A673 (cell line): ENCODE measurements at places on chromosomes 5 and 9. TPM values are rescaled to one million over a fixed set of nuclear protein-coding genes. Genes with fewer than 3 reads are reported as not detected.

Gene NPR3
- 5.3 and 6.0 TPM in 2 replicates for total RNA-seq

Gene GPX3
- total RNA-seq = 0.19 and 0.24 TPM in 2 replicates

Gene CDH10
- 1.2 and 1.4 TPM in 2 replicates for total RNA-seq

Gene FOXD4L4
- total RNA-seq = 0.17 TPM in 1 of 2 replicates, not detected in the other

Gene WWC1
- 8.2 and 8.8 TPM in 2 replicates for total RNA-seq

Gene SLC6A7
- total RNA-seq = not detected in 2 replicates

Gene WASHC1
- total RNA-seq = 21.1 TPM in 2 replicates

Gene FNIP1
- total RNA-seq = 19.0 and 22.9 TPM in 2 replicates

Gene CTSL
- 17.0 and 21.0 TPM in 2 replicates for total RNA-seq

DNA sequence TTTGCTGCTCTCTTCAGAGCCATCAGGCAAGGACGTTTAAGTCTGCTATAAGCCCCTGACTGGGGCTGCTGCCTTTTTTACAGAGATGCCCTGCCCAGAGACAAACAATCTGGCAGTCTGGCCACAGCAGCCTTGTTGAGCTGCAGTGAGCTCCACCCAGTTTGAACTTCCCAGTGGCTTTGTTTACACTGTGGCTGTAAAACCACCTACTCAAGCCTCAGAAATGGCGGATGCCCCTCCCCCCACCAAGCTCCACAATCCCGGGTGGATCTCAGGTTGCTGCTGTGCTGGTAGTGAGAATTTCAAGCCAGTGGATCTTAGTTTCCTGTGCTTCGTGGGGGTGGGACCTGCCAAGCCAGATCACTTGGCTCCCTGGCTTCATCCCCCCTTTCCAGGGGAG lies 59.7 kb upstream of the SNCAIP start:
- DNase-seq = no peak

DNA sequence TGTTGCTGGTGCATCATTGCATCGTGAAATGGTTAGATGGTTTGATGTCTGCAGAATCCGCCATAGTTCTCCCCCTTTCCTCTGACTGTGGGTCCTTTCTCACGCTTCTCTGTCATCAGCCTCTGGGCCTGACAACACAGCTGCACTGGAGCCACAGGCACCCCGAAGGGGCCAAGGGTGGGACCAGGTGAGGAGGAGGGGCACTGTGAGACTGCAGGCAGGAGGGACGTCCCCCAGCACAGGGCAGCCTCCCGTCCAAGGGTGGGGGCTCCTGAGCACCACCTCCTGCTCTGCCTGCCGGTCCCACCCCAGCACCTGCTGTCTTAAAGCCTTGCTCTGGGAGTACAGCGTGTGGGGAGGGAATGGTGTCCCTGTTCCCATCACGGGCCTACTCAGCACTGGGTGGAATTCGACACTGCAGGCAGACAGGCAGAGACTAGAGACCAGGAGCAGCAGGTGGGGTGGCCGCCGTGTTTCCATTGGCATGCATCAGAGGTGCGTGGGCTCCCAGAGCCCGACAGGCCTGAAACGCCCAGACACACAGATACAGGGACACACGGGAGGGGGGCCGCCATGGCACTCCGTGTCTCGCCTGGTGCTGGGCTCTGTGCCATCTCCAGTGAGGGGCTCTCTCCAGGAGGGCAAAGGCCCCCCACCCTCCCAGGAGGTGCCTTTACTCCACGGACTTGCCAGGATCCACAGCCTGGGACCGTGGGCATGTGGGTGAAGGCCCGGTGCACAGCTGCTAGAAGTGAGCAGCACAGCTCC lies 15.0 kb downstream of the CACNA1B start:
- DNase-seq = no peak

DNA sequence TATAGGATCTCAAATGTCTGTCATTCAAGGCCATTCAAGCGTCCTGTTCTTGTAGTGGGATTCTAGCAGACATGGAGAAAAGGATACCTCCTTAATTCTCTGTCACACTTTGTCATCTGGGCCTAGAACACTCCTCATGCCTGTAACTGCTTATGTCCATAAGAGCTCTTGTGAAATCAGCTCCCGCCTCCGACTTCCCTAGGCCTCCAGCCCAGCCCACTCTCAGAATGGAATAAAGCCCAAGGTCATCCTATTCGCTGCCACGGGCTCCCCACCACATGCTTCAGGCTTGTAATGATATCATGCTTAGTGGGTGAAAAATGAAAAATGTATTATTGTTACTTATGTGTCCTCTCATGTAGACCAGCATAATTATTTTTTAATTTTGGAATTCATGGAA lies 632.5 kb downstream of the ISL1 start:
- no peak for DNase-seq

- peak; percentile 59 for DNase-seq
Measured at GRCh38 chr9:85900504-85901201, 40.3 kb upstream of the NAA35 start.

DNA sequence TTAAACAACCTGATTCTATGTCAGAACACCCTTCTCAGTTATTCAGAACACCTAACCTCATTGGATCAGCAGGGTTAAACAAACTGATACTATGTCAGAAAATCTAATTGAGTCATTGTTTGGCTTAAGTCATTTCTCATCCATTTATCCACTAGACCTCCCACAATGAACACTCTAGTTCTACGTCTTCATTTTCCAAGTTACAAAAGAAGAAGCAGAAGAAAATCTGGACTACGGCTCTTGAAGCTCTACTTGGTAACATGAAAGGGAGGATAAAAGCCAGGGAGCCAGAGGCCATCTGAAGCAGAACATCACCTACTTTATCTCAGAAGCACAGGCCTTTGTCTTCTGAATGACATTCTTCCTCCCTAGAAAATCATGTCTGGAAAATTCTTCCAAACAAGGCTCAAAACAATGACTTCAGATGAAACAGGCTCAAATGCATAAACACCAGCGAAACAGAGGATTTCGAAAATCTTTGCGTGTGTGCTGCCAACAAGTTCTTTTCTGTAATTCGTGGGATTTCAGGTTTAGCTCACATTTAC lies 35.4 kb upstream of the TGFBI start:
- DNase-seq = no peak

DNA sequence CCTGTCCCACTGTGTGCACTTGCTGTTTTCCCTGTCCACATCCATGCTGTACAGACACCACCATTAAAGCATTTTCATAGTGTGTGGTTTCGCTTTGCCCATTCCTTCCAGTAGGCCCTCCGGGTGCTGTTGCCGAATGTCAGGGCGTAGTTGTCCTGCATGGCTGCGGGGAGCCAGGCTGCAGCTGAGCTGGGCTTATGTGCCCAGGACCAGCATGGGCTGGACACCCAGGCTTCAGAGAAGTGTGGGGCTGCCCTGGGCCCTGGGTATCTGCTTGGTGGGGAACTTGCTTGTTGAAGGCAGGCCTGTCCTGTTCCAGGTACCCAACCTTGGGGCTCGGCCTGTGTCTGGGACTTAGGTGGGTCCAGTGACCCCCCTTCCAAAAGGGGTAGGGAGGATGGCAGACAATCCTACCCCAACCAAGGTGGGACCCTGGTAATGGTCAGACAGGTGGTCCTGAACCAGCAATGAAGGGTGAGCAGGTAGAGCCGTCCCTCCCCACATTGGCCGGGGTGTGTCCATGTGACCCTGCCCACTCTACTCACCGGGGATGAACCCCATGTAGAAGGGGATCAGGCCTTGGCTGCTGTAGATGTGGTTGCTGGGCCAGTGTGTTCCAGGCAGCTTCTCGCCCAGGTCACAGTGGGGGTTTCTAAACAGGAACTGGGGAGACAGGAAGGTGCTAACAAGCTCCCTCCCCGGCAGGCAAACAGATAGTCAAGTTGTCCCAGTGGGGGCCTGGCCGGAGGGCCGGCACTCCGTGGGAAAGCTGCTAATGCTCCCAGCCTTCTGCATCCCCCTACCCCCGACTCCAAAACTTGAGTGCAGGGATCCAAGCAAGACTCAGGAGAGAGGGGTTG lies 2.8 kb downstream of the TUBB4B start:
- no peak for DNase-seq

GRCh38 chr5:52710310-52710971 lies 77.3 kb upstream of the ITGA1 start:
- DNase-seq = no peak

- DNase-seq = peak; percentile 59
Measured at GRCh38 chr5:69493396-69494133, 975 bp downstream of the OCLN start.

- no peak for DNase-seq
Measured at GRCh38 chr5:158120760-158121159, 261.8 kb upstream of the CLINT1 start.

GRCh38 chr9:18601956-18602355 lies 128.0 kb downstream of the ADAMTSL1 start:
- no peak for DNase-seq

GRCh38 chr5:176134529-176135223 lies 103.5 kb upstream of the SIMC1 start:
- DNase-seq = no peak

DNA sequence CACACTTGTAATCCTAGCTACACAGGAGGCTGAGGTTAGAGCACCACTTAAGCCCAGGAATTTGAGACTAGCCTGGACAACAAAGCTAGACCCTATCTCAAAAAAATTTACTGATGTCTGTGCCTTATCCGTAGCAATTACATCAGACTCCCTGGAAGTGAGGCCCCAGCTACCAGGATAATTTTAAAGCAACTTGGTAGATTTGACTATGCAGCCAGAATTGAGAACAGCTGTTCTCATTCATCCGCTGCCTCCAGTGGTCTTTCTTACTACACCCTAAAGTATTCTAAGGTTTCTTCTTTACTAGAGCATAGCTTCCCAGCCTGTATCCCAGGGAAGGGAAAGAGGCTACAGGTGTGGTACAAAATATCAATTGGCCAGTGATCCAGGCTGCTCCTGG lies 20.4 kb upstream of the C9orf152 start:
- no peak for DNase-seq

GRCh38 chr9:121638399-121638798 lies 13.0 kb upstream of the DAB2IP start:
- no peak for DNase-seq
